ENCODE measurements at places on chromosomes 3 and 15.

GRCh38 chr3:141955175-141955574 is 78.7 kb downstream of the ATP1B3 start:
- peak; percentile 10 for DNase-seq

DNA sequence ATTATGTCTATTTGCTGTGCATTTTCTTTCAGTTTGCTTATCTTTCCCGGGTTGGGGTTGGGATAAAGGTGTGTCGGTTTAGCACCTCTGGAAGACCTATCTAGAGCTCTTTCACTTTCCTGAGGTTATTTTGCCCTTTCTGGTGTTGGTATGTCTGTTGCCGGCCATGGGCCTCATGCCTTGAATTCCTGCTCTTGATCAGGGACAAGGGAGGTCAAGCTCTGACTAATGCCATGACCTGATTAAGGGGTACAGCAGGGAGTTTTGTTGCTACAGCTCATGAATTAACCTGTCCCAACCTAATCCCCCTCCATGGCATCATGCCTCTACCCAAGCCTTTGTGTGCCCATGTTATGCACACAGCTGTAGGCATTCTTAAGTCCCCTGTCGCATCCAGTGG is 70.5 kb upstream of the GOLGA6B start:
- DNase-seq, result peak; percentile 15

DNA sequence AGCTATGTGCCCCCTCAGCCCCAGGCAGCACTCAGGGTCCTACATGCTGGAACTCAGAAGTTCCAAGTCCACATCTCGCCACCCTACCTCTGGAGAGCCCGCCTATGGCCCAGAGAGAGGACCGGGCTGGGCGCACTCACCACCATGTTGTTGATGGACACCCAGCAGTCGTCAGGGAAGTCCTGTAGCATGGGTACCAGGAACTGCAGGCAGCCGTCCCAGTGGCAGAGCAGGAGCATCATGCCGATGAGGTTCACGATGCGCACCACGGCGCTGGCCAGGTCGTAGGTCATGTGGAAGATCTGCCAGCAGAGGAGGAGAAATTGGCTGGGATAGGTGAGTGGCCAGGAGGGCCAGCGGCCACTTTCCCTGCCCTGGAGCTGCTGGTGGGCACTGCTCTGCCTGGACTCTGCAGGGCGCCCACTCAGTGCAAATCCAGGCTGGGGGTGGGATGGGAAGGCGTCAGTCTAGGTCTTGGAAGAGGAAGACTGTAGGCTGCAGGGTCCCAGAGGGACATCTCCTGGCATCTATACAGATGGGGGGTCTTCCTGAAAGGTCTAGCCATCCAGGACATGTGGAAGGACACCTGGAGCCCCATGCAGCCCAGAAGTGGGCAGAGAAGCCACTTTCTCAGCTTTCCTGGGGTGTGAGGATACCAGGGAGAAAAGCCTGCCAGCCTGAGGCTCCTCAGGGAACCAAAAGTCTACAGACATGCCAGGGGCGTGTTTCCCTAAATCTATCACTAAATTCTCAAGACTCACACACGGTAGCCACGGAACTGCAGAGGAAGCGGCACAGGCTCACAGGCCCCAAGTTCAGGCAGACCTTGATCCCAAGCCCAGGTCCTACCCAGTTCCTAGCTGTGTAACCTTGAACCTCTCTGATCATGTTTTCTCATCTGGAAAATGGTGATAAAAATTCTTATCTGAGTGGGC is 36.5 kb downstream of the HCN4 start:
- no peak for DNase-seq

DNA sequence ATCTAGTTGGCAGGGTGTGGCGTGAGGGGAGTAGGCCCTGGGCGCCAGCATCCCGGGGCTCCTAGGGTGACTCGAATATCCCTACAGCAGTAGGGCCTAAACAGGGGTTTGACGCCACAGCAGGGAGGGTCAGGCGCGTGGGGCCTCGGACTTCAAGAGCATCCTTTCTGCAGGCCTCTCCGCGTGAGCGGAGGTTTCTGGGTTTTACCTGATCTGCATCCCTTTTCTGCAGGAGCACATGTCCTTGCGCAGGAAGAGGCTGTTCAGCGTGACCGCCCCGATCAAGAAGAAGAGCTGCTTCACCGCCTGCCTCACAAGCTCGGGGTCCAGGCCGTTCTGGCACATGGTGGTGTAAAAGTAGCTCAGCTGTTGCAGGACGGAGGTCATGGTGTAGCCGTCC is 13.5 kb upstream of the GNB5 start:
- no peak for DNase-seq

GRCh38 chr3:27166888-27167287 is 202.3 kb downstream of the NEK10 start:
- peak; percentile 97 for DNase-seq

- no peak for DNase-seq
These were observed 15.4 kb downstream of the ZDHHC19 start for GRCh38 chr3:196195664-196196265.

- DNase-seq, result no peak
These were observed 131.0 kb downstream of the GABRG3 start for GRCh38 chr15:27101982-27102381.

DNA sequence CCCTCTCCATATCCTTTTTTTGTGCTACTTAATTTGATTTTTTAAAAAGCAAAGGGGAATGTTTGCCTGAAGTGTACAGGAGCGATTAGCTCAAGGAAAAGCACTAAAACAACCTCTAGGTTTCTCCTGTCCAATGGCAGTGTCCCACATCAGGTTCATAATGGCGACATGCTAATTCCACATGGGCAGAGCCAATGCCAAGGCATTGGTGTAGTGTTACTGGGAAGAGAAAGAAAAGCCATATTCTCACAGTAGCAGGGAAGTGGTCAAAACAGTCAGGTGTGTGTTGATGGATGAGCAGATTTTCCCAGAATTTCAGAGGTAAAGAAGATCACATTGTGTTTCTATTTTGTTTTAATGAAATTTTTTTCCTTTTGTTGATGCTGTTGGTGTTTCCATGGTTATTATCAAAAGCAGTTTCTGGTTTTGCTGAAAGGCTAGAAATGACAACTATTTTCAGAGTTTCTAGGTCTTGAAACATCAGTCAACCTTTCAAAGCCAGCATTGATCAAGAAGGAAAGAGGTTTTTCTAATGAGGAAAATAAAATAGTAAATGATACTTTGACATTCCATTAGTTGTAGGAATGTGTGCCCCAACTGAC is 65.2 kb downstream of the FNDC3B start:
- DNase-seq, result no peak

- DNase-seq, result no peak
These were observed 5.6 kb downstream of the LIMD1 start for GRCh38 chr3:45599984-45600650.

- DNase-seq, result no peak
These were observed 782.0 kb upstream of the ALCAM start for GRCh38 chr3:104584682-104585081.

DNA sequence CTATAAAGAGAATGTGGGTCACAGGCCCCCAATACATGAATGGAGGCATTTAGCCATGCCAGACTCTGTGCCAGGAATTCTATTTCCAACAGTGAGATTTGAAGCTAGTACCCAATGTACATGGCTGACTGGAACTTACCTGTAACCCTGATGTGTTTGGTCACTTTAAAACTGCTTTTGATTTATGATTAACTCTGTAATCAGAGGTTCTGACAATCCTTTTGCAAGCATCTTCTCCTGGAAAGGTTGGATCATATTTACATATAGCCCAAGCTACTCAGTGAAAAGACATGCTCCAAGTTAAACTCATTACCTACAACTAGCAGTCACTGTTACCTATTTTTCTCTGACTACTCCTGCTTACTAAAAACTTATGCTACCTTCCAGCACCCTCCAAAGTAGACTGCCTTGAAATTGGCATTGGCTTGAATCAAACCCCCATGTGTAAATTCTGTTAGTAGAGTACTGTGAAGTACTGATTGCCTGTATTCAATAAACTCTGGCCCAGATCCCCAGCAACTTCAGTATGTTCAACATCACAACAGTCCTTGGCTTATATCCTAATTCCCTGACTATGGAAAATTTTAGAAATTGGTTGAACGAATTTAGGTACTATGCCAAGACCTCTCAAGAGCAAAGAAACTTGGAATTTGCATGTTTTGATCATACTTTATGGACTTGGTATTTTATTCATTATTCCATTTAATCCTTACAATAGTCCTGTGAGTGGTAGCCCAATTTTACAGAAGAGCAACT is 665.6 kb upstream of the NECTIN3 start:
- peak; percentile 20 for DNase-seq

DNA sequence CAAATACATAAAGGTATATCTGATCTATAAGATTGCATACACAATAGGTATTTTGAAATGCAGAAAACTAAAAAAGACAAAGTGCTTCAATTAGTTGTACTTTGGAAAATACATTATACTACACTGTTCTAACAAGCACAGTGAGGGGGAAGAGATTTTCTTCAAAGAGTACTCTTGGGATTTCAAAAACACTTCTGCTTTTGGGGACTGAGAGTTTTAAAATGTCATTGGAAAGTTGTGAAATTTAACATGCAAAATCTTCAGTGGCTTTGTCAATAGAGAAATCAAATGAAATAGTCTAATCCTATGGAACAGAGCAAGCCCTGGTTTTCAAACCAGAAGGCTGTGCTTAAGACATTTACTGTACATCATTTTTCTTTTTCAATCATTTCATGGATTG is 322.2 kb upstream of the SEMA6D start:
- DNase-seq, result no peak

GRCh38 chr3:114179575-114179974 is 723 bp upstream of the DRD3 start:
- peak; percentile 37 for DNase-seq

DNA sequence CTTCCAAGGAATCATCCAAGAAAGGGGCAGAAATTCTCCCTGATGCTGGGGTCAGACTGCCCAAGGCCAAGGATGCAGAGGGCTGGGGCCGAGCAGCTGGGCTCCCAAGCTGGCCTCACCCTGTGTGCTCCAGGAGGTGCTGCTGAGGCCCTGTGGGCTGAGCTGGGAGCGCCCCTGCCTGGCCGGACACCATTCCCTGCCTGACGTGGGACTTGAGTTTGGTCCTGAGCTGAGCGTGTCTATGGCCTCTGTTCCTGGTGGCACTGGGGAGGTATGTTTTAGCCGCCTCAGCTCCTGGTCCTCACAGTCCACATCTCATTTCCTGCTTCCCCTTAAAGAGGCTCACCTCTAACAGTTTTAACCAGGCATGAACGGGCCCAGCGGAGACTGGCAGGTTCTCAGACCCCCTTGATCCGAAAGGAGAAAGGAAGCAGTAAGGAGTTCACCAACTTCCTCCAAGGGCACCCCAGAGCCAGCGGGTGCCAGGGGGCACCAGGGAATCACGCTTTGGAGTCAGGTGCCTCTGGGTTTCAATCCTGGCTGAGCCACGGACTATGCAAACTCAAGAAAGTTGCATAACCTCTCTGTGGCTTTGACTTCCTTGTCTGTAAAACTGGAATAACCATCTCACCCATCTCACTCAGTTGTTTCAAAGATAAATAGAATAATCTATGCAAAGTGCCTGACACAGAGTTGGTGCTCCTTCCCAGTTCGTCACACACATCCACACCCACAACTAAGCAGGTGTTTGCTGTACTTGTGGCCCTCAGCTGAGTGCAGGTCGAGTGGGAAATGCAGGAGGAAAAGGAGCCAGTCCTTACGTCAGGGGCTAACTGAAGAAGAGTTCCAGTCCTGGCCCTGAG is 48.6 kb downstream of the SLC12A8 start:
- no peak for DNase-seq

GRCh38 chr15:56733136-56734012 is at the start of gene ZNF280D:
ZNF280D (minus strand) TSS chr15:56733509; CDS start chr15:56707109, 26,400 bp downstream.
- peak; percentile 91 for DNase-seq

DNA sequence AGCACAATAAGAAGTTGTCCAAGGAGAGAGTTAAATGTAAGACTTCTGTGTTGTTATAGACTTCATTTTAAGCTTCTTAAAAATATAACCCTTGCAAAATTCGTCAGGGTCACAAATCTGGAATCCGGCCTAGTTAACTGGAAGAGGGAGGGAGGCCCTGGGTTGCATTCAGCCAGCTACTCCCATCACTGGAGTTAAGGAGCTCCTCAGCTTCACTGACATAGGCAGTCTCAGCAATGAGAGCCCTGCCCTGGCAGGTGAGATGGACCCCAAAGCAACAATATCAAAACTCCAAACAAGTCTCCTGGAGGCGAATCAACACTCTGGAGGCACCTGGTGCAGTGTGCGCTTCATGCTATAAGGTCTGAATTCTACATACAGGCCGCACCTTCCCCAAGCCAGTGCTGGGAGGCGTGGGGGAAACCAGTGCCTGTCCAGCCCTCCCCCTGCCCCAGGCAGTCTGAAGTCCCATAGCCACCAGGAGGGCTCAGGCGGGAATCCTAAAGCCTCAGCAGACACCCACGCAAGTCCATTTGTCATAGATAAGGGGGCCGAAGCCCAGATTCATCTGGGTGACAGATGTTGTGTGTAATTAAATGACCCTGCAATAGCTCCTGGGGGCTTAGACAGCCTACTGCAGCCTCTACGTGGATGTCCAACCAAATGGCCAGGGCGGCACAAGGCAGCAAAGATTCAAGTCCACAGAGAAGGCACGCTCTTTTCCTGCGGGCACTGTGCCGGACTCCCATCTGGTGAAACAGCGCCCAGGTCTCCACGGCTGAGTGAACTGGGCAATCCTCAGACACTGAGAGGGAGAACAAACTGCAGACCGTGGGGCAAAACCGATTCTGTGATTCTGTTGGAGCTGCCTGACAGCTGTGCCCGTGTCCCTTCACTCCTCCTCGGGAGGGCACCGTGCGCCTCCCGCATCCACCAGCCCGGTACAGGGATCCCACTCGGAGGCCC is 64.9 kb downstream of the ATP10A start:
- DNase-seq, result peak; percentile 46

- DNase-seq, result peak; percentile 76
These were observed 187.3 kb downstream of the RBMS3 start for GRCh38 chr3:29468187-29468586.

GRCh38 chr3:194379651-194380050 is 10.1 kb upstream of the LRRC15 start:
- DNase-seq, result no peak

DNA sequence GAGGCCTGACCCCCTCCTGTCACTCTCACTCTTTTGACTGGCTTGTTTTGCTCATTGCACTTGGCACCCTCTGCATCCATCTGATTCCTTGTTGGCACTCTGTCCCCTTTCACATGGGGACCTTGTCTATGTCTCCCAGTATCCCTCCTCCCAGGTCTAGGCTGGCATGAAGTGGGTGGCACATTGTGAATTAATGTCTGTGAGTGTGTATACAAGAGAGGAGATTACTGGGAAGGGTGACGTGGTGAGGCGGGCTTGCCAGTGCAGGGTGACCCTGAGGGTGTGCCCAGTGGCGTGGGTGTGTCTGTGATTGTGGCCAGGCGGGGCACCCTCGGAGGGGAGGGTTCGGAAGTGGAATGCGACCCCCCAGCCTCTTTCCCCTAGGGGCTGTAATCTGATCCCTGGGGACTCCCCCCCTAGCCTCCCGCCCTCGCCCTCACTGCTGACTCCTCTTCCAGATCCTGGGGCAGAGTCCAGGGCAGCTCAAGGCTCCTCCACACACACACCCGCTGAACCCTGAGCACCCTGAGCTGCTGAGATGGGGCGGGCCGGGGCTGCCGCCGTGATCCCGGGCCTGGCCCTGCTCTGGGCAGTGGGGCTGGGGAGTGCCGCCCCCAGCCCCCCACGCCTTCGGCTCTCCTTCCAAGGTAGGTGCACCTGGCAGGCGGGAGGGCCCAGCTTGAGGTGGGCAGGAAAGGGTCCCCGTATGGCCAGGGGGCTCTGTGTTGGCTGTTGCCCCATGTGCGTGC is at the start of gene SEMA3B:
Gene SEMA3B, plus strand, starts transcription at position 445 of the 749 bp plus-strand sequence. Its CDS starts 94 bp downstream, at position 539.
- peak; percentile 76 for DNase-seq

GRCh38 chr3:194890091-194890490 is 204.4 kb downstream of the FAM43A start:
- no peak for DNase-seq

Measured in adipocyte (in vitro differentiated cells).